Cerebellum (tissue), 4 donors: ENCODE measurements at places on chromosomes 5 and 9. TPM values are rescaled to one million over a fixed set of nuclear protein-coding genes. Genes with fewer than 3 reads are reported as not detected.

DNA sequence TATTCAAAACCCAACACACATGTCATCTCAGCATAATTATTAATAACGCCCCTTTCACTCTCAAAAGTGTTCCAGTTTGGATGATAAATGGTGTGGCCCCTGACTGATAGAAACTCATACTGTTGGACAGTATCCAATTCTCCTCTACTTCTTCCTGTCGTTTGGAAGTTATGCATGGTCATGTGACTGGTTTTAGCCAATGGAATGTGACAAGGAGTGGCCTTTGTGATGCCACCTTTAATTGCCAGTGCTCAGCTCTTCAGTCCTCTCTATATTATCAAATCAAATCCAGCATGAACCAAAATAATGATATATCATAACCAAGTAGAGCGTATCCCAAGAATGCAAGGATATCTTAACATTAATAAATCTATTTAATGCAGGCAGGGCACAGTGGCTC is 117.8 kb upstream of the SPIN1 start:
- DNase-seq = no peak

DNA sequence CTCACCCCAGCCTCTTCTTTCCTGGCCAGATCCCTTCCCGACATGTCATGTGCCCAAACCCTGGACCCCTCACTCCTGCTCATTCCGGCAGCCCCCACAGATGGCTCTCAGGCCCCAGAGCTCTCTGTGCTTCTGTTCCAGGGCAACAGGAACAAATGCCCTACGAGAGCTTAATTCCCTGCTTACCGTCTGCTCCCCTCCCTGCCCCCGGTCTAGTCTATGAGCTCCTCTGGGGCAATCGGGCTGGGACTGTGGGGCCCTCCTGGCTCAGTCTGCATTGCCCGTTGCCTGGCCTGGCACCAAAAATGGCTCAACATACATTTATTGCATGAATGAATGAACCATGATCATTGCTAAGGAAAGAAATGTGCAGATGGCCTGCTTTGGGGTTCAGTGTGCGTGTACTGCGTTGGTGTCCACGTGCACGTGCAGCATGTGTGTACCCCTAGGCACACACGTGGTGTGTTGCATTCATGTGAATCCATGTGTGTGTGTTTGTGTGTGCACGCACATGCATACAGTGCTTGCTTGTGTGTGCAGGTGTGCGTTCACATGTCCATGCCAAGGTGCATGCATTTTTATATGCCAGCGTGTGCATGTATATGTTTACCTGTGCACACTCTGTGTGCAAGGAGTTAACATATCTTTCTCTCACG is 201.2 kb upstream of the IER5L start:
- DNase-seq = no peak

GRCh38 chr5:177378884-177379883 is 5.0 kb upstream of the SLC34A1 start:
- DNase-seq = no peak

The ZNF483 gene
- 41.5 TPM for total RNA-seq

DNA sequence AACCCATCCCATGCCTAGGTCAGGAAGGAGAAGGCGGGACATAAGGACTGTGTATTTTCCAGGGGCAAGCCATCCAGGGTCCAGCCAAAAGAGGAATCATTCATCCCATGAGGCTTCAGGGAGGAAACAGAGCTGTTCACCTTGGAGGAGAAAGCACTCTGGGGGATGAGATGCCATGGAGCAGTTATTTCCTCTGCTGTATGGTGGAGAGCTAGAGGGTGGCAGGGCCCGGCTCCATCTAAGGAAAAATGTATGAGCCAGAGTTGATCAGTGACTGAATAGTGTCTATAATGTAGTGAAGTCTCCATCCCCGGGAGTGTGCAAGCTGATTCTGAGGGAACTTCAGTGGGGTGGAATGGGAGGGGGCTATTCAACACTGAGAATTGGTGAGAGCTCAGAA is 8.0 kb downstream of the ENHO start:
- DNase-seq = no peak

GRCh38 chr5:16721151-16722096 is 104.6 kb upstream of the RETREG1 start:
- DNase-seq = no peak

GRCh38 chr5:115490596-115490995 is 54.0 kb downstream of the FEM1C start:
- no peak for DNase-seq

GRCh38 chr9:127776924-127777289 is 1.6 kb downstream of the SH2D3C start:
- DNase-seq = no peak

DNA sequence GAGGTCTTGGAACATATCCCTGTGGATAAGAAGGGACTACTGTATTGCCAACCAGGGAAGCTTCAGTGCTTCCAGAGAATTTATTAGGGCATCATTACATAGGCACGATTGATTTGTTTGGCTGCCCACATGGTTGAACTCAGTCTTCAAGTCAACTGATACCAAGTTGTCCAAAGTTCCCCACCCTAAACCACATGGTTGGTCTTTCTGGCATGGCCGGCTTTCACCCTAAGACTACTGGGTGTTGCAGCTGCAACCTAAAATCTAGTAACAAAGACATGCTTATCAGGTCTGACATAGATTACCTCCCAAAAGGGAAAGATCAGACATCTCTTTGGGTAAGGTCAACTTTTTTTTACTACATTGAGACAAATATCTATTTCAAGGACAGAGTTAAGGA is 37.0 kb downstream of the FAF2 start:
- no peak for DNase-seq

DNA sequence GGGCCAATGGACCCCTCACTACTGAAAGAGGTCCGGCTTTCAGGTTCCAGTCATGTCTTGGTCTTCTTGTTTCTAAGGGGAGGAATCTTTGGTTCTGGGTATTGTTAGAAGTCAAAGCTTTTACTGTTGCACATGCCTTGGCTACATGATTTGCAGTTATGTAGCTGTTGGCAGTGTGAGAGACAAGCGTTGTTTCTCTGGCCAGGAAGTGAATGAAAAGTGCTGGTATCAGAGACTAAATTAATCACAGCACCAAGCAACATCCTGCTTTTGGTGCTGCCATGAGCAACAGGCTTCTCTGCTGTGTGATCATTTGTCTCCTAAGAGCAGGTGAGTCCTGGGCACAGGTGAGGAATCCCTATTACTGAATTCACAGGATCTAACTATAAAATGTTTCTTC is 100.1 kb upstream of the PRSS3 start:
- no peak for DNase-seq

The ZFP2 gene
- total RNA-seq = 6.4 TPM

DNA sequence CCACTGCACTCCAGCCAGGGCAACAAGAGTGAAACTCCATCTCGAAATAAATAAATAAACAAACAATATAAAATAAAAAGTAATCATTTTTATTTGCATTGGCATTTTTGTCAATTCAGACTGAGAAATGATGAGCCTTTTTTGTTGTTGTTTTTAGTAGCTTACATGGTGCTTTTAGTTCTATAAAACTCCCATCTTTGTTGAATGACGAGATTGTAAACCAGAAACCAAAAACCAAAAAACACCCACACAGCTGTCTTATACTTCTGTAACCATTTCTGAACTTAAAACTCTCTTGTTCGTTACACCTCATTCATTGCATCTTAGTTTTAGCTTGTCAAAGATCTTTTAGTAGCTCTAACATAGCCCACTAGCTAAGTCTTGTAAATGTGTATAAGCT is 44.7 kb downstream of the GGTA1 start:
- DNase-seq = no peak

DNA sequence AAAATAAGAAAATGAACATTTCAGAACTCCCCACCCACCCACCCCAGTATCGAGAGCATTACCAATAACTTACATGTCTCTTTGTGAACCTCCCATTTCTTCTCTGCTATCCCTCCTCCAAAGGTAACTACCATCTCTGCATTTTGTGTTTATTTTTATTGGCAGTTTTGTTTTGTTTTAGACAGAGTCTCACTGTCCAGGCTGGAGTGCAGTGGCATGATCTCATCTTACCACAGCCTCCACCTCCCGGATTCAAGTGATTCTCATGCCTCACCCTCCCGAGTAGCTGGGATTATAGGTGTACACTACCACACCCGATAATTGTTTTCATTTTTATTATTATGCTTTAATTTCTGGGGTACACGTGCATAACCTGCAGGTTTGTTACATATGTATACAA is 21.7 kb upstream of the GLIS3 start:
- no peak for DNase-seq

The WDR31 gene
- total RNA-seq = 2.4 TPM
